ENCODE measurements at places on chromosomes 13 and 19.

DNA sequence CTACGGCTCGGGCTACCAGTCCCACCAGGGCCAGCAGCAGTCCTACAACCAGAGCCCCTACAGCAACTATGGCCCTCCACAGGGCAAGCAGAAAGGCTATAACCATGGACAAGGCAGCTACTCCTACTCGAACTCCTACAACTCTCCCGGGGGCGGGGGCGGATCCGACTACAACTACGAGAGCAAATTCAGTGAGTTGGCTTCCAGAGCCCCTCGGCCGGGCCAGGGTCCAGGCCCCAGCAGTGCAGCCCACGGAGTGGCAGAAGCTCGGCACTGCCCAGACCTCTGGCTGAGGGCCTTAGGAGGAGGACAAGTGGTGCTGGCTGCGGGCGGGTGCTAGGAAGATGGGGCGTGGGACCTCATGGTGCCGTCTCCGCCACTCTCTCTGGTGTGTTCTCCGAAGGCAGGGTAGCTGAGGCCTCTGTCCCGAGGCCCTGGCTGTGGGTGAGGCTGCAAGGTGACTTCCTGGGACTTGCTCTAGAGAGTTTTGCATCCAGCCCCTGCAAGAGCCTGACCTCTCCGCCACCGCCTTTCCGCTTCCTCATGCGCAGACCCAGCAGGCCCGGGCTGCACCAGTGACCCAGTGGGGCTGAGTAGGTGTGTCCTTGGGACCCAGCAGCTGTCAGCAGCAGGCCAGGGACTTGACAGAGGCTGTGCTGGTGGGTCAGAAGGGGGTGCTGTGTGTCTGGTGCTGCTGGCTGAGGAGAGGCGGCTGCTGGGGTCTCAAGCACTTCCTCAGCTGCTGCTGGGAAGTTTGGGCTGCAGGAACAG is 13.5 kb upstream of the QTRT1 start:
- no peak for DNase-seq

GRCh38 chr19:55149078-55150003 is at the start of gene TNNT1:
TSS of gene TNNT1 (minus strand) at chr19:55149206. CDS start at chr19:55147157, 2,049 bp downstream.
- no peak for DNase-seq

- no peak for DNase-seq
Measured at GRCh38 chr19:41530761-41531301, 45.1 kb upstream of the CEACAM21 start.

- DNase-seq = no peak
Measured at GRCh38 chr13:19881641-19882040, 18.2 kb upstream of the ZMYM5 start.

DNA sequence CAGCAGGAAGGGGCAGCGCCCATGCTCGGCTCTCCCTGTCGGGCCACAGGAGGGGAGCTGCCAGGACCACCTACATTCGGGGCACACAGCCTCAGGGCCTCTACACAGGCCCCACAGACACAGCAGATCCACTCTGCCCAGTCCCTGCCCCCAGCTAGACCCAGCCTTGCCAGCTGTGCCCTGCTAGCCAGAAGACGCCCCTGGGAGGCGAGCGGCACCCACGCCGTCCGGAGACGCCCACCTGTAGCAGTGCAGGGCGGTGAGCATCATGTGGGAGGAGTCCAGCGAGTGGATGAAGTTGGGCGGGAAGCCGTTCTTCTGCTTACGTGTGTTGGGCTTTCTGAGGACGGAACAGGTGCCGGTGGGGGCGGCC is 15.1 kb downstream of the POLRMT start:
- no peak for DNase-seq

GRCh38 chr13:29758531-29759114 is 91.8 kb downstream of the UBL3 start:
- no peak for DNase-seq

GRCh38 chr19:44909775-44910174 is 4.2 kb downstream of the APOE start:
- no peak for DNase-seq

- no peak for DNase-seq
Measured at GRCh38 chr19:44685877-44686276, 13.1 kb upstream of the CEACAM16 start.

DNA sequence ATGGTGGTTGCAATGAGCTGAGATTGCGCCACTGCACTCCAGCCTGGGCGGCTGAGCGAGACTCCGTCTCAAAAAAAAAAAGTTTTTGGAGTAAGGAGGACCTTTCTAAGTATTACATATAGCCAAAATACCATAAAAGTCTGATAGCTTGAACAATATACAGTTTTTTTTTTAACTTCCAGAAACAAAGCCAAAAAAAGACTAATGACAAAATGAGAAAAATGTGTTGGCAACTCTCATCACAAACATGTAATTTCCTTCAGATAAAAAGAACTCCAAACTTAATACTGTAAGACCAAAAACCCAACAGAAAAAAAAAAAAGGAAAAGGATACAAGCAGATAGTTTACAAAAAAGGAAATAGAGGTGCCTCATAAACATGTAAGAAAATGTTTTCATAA is 68.2 kb upstream of the MED4 start:
- no peak for DNase-seq

GRCh38 chr13:46961719-46962118 is 64.9 kb upstream of the HTR2A start:
- DNase-seq = no peak

GRCh38 chr19:18202778-18203407 is 949 bp downstream of the RAB3A start:
- DNase-seq = no peak

GRCh38 chr13:50365408-50366391 is 350.5 kb downstream of the KCNRG start:
- no peak for DNase-seq

GRCh38 chr19:55391702-55392615 is 6.2 kb downstream of the RPL28 start:
- no peak for DNase-seq
